HFFc6 (cell line): ENCODE measurements at places on chromosomes 3 and 15.

DNA sequence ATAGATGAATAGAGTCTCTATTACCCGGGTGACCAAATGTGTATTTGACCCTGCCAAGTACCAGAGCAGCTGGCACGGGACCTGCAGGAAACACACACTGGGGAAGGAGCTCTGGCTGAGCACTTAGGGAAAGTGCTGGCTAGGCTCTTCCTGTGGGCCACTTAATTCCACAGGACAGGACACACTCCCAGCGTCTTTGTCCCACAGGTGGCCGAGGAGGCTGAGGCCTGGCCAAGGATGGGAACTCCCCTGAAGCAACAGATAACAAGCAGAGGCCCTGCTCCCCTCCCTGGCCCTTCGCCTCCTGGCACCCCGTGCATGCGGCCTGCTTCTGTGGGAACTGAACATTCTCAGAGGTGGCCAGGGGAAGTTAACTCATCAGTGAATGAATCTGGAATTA lies 180.8 kb downstream of the ATP10A start:
- DNase-seq: no peak

GRCh38 chr3:120680193-120680894 lies 1.7 kb downstream of the HGD start:
- DNase-seq: no peak

GRCh38 chr3:124395584-124396338 lies 334.5 kb upstream of the UMPS start:
- DNase-seq: no peak

- DNase-seq: peak; percentile 49
Measured at GRCh38 chr3:111764645-111765091, 94.4 kb upstream of the PHLDB2 start.

DNA sequence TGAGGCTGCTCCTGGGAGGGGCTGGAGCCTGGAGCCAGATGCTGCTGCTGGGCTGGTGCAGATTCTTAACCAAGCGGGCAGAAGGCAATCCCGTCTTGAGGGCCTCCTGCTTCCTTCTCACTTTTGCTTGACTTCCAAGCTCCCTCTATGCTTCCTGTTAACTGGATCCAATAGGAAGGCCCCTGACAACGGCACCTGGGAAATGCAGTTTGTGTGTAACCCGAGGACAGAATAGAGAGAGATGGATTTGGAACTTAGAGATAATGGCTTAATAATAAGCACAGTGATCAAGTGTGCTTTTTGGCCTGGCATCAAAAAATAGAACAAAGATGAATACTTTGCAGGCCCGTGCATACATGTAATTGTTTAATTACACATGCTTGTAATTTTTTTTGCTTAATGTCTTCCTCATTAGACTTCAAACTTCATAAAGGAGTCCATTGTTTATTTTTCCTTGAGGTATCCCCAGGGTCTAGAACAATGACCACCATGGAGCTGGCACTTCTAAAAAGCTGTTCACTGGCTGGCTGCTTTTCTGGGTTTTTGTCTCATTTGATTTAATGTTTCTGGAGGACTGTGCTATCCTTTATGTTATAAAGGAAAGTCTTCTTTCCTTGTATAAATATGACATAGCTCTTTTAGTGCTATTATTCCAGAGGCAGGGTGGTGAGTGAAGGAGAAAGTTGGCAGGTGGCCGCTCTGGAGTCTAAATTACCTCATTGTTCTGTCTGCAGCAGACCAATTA lies 63.3 kb upstream of the MITF start:
- DNase-seq: no peak

DNA sequence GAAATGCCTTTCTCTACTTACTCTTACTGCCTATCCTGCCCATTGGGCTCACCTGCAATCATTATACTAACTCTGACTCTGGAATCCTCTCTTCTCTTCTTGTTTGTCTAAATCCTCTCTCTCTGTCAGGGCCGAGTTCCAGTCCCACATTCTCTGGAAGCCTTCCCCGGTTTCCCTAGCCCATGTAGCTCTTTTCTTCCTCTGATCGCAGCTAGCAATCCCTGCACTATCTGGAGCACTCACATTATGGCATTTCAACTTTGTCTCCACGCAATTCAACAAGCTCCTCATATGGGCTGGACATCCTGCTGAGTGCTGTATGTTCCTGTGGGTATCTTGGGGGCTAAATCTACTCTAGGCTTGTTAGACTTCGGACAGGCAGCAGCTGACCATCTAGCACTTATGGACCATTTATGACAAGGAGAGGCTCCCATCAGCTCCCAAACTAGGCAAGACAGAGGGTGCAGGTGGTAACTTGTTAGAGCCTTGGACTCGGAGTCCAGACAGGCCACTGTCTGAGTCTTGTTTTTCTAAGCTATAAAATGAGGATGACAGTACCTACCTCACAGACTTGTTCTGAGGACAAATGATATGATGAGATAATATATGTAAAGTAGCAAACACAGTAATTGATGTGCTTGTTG lies 58.3 kb downstream of the EPHB3 start:
- DNase-seq: no peak

DNA sequence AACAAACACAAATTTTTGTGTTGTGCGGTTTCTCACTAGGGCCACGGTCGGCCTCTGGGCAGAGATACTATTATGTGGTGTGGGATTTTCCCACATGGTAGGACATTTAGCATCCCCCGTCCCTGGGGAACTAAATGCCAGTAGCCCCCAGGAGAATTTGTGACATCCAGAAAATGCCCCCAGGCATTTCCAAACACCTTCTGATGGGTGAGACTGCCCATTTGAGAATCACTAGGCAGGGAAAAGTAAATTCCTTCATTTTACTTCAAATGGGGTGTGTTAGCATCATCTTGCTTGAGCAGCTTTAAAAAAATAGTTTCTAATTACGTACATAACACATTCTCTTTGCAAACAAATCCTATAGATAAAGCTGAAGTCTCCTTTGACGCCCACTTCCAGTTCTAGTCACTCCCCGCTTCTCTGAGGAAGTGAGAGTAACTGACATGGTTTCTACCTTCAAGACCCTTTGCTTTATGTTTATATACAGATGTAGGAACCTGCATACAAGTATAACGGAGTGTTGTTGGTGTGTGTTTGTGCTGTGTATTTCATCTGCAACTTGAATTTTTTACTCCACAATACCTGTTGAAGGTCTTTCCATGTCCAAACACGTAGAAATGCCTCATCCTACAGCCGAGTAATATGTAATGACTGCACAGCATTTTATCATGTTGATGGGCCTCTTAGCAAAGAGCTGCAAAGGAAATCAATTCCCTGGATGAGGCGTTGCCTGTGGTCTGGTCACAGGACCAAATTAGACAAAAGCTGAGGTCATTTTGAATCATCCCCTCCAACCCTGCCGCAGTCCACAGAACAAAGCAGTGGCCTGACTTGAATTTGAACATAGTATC lies 31.4 kb upstream of the ZBTB38 start:
- DNase-seq: peak; percentile 64

- DNase-seq: no peak
Measured at GRCh38 chr3:188217011-188217463, 63.1 kb downstream of the LPP start.

DNA sequence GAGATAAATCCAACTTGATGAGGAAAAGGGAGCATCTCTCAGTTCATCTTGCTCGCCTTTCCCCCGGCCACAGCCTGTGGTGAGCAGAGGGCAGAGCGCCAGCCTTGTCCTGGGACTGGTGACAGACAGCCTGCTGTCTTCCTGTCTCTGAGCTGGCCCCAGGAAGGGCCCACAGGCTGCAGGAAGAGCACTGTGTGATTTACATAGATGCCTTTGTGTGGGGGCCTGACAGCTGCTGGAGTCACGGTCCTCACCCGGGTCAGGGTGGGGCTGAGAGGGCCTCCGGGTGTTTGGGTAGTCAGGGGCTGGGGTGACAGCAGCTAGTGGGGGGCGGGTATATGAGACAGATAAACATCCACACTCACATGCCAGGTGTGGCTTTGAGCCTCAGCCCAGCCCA lies 29.3 kb downstream of the PLA2G4D start:
- no peak for DNase-seq

- no peak for DNase-seq
Measured at GRCh38 chr3:156360963-156361362, 194.0 kb downstream of the SSR3 start.
